ENCODE measurements at places on chromosomes 3 and 15.

GRCh38 chr15:70463453-70463834 is 299.9 kb downstream of the UACA start:
- DNase-seq = no peak

DNA sequence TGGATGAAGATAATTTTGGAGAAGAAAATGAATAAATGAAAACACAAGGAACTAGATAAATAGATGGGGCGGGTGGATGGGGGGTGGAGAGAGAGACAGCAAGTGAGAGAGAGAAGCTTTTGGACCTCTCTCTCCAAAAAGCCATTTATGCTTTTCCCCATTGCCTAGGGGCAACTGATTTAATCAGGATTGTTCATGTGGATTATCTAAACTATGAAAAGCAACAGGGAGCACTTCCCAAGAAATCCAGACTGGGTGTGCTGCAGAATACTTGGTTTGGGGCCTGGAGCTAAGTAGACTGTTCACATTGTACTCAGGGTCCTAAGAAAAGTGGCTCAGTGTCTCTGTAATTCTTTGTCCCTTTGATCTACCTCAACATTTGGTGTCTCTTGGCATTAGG is 367.0 kb downstream of the TIGIT start:
- DNase-seq = peak; percentile 87

DNA sequence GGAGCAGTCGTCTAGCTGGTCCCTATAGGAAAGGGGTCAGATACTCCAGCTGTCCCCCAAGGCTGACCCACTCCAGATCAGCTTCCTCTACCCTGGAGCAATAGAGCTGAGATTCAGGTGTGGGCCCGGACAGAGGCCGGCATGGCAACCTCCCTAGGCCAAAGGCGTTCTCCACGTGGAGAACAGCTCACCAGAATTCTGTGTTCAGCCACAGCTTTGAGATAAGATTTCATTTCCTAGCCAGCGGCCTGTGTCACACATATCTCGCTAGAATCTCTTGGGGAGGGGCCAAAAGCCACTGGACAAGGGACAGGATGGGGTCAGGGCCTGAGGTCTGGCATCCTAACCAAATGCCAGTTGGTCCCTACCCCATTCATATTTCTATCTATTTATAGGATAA is 20.1 kb downstream of the SRGAP3 start:
- peak; percentile 71 for DNase-seq

- peak; percentile 90 for DNase-seq
These were observed 557.2 kb upstream of the TBL1XR1 start for GRCh38 chr3:177754508-177754921.

DNA sequence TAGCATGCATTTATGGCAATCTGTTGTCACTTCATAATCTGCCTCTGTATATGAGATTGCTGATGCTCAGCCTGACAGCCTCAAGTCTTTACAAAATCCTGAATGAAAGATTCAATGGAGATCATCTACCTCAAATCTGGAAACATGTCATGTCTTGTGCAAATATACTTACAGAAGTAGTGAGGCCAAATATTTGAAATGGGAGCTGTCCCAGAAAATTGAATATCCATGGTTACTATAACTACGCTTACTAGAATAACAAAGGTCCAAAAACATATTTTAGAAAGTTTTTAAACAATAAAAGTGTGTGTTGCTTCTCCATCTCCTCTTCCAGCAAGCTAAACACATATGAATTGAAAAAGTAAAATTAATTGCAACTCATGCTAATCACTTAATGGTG is 133.2 kb upstream of the DPH6 start:
- no peak for DNase-seq

DNA sequence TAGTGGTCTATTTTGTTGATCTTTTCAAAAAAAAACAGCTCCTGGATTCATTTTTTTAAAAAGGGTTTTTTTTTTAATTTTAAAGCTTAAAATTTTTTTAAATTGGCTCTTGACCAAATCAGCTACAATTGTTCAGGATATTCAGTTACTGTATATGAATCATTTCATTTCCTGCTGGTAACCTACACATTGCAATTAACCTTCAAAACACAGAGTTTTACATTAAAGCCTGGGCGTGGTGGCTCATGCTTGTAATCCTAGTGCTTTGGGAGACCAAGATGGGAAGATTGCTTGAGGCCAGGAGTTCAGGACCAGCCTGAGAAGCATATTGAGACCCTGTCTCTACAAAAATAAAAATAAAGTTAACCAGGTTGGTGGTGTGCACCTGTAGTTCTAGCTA is 163.4 kb downstream of the ALDH1A2 start:
- DNase-seq = no peak

- DNase-seq = no peak
These were observed 18.5 kb downstream of the TRANK1 start for GRCh38 chr3:36926292-36926897.

DNA sequence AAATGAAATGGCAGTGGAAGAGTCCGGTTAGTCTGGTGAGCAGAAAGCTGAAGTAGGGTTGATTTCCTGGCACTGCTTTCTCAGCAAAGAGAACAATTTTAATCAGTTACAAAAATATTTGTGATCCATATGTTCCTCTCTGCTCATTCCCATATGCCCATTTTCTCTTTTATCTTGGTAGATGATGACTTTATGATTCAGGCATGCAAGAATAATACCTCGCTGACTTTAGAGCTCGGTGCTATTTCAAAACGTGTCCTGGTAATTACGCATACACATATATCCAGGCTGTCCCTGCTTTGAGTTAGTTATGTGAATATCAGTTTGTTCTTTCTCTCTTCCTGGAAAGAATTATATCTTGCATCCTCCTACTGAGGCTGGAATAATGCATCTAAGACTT is 38.5 kb downstream of the ARPP21 start:
- no peak for DNase-seq

DNA sequence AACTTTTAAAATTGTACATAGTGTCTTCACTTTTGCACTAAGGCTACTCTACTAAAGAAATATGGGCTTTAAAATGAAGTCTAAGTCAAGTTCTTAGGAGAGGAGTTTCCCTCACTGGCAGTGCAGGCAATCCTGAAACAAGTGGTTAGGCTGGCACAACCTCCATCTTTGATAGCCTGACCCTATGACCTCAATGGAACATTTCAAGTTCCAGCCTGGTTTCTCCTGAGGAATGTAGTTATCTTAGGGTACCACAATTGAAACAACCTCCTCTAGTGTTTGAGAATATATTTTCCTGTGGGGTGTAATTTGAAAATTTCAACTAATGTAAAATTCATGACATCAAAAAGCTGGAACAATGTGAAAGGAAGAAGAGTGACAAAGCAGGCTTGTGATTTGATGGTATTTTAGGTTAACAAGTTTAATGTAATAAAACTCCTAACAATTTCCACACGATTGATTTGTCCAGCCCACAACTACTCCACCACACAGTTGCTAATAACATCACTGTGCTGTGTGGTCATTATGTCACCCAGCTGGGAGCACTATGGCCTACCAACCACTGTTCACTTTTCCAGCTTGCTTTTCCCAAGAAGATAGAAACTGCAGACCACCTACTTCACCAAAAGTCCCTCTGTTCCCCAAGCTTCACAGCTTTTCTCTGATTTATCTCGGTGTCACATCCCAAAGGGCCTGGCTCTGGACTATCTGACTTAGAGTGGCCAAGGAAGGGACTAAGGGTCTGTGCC is 1.8 kb downstream of the WWTR1 start:
- DNase-seq = peak; percentile 69

DNA sequence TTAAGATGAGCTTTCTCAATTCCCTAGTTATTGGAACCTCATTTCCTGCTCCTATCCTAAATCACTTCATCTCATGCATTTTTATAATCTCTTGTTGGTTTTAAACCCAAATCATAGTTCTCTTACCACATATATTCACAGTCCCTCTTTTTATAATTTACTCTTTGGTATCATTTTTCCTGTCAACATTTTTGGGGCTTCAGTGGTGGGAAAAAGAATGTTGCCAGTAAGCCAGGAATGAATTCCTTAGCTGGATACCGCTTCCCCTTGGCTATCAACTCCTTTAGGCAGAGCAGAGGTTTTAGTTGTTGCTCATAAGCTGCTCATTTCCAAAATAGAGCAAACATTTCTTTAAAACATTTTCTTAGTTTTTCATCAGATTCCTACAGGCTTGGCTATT is 112.3 kb downstream of the GALK2 start:
- peak; percentile 72 for DNase-seq

GRCh38 chr3:32155117-32155516 is 48.7 kb downstream of the GPD1L start:
- no peak for DNase-seq

DNA sequence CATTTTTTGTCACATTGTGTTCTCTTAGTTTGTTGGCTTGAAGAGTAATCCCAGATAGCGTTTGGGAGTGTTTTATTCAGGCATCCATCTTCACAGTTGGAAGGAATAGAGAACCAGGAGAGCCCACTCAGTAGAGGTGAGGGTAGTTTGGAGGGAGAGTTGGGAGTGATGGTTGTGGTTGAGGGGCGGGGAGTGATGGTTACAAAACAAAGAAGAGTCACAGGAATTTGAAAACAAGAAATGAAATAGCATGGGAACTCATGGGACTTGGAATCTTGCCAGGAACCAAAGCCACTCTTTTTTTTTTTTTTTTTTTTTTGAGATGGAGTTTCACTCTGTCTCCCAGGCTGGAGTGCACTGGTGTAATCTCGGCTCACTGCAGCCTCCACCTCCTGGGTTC is 36.3 kb downstream of the DUT start:
- DNase-seq = no peak

DNA sequence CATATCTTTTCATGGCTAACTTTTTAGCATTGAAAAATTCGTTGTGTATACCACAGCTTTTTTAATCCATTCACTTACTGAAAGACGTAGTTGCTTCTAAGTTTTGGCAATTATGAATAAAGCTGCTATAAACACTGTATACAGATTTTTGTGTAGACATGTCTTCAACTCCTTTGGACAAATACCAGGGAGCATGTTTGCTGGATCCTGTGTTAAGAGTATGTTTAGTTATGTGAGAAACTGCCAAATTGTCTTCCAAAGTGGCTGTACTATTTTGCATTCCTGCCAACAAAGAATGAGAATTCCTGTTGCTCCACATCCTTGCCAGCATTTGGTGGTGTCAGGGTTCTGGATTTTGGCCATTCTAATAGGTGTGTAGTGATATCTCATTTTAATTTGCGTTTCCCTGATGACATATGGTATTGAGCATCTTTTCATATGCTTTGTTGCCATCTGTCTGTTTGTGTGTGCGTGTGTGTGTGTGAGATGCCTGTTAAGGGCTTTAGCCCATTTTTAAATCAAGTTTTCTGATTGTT is 87.5 kb downstream of the TNFAIP8L3 start:
- no peak for DNase-seq

- DNase-seq = no peak
These were observed 51.8 kb upstream of the NUDT16 start for GRCh38 chr3:131329774-131330173.

DNA sequence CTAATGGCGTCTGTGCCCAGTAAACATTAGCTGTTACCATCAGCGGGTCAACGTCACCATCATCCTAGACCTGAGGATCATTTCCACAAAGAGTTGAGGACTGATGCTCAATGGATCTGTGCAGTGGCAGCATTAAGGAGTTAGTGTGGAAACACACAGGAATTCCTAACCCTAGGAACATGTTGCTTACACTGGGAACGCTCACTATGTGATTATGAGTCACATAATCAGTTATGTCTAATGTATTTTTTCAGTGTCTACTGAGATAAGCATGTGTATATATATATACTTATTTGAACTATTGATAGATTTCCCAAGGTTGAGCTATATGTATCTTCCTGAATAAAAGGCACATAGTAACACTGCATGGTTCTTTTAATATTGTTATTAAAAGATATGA is 19.0 kb downstream of the ARNT2 start:
- DNase-seq = no peak

GRCh38 chr15:28936081-28936480 is 50.3 kb downstream of the APBA2 start:
- no peak for DNase-seq

DNA sequence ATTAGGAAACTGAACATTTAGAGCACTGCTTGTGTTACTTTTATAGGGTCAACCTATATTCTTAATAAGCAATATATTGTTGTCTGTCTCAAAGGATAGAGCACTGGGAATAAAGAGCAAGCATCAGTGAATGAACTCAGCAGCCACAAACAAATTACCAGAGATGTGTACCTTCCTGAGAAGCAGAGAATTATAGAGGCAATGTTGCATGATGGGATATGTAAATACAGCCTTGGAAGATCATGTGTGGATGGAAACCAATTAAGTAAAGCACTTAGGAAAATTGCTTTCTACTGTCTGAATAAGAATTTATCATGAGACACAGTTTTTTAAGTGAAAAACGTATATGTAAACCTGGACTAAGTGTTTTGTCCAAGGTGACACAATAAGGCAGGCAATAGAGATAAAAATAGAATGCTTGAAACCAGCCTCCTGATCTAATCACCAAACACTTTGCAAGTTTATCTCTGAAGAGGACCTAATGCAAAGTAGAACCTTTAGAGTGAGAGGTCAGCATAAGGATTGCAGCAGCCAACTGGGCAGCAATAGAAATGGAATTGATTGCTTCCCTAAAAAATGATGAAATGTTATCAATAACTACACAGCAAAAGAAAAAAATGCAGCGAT is 848.0 kb downstream of the TUSC7 start:
- no peak for DNase-seq

DNA sequence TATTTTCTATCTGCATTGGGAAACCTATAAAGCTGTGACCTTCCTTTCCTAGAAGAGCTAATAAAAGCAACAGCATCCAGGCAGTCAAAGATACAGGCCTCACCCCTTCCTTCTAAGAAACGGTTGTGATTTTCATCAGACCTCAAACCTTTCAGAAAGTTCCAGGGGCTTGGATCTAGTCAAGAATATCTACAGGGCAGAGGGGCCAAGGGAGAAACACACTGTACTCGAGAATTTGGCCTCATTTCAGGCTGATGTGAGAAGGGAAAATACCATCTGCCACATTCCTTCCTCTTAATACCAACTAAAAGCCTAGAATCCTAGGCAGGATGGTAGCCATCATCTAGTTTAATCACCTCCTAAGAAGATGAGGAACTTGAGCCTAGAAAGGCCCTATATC is 24.5 kb upstream of the BCL6 start:
- DNase-seq = no peak

Data from M059J (cell line).